ENCODE measurements at places on chromosomes 3 and 15. TPM values are rescaled to one million over a fixed set of nuclear protein-coding genes. Genes with fewer than 3 reads are reported as not detected.

GRCh38 chr15:69718916-69719315 lies 266.3 kb downstream of the RPLP1 start:
- peak; percentile 42 for DNase-seq

The SLC6A20 gene
- total RNA-seq = not detected

DNA sequence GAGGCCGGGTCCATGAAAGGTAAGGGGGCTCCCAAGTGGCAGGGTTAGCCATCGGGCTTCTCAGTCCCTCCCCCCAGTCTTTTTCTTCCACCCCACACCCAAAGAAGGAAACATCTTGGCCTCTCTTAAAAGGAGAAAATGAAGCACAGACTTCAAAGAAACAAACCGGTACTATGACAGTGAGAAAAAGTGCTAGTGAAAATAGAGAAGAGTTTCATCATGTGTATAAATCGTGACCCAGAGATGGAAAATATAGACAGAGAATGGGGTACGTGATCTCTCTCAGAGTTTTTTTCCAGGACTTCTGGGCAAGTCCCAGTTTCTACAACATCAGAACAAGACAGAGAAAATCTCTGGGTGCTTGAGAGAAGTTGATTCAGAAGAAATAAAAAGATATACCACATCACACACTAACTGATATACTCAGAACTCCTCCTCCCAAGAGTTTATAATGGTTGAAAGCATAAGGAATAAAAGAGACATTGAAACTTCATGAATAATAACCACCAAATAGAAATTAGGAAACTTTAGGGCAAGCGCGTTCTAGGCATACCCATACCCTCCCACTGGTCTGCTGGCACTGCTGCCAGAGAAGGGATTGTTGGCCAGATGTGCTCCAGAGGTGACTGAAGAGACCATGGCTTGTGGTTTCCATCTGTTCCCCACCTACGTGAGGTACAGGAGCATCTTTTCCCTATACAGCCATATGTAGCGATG lies 318.9 kb upstream of the CHRM5 start:
- no peak for DNase-seq

DNA sequence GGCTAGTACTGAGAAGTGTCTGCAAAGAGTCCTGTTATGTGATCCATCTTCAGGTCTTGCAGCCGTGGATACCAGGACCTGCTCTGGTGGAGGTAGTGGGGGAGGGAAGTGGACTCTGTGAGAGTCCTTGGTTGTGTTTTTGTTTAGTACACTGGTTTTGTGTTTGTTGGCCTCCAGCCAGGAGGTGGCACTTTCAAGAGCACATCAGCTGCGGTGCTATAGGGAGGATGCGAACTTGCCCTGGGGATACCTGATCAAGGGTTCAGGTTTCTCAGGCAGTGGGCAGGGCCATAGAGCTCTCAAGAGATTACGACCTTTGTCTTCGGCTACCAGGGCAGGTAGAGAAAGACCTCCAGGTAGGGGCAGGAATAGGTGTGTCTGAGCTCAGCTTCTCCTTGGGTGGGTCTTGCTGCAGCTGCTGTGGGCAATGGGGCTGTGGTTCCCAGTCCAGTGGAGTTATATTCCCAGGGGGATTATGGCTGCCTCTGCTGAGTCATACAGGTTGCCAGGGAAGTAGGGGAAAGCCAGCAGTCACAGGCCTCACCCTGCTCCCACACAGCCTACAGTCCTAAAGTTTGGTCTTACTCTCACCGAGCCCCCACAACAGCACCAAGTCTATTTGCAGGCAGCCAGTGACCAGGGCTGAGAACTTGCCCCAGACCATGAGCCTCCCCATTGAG lies 132.8 kb upstream of the NPHP3 start:
- no peak for DNase-seq

DNA sequence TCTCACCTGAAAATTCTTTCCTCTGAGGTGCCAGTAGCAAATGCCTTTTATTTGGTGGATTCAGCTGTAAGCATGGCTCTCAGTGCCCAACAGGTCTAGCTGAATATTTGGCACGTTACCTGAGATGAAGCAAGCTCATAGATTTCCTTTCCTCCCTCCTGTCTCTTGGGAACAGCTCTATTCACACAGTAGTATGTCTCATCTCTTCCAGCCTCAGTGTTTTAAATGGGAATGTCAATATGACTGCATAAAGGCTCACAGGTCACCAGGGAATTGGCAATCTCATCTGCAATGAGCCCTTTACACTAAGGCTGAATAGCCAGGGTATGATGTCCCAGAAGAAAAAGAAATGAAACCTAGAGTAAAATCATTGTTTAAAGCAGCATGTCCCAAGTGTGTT lies 733.5 kb downstream of the NTRK3 start:
- no peak for DNase-seq

DNA sequence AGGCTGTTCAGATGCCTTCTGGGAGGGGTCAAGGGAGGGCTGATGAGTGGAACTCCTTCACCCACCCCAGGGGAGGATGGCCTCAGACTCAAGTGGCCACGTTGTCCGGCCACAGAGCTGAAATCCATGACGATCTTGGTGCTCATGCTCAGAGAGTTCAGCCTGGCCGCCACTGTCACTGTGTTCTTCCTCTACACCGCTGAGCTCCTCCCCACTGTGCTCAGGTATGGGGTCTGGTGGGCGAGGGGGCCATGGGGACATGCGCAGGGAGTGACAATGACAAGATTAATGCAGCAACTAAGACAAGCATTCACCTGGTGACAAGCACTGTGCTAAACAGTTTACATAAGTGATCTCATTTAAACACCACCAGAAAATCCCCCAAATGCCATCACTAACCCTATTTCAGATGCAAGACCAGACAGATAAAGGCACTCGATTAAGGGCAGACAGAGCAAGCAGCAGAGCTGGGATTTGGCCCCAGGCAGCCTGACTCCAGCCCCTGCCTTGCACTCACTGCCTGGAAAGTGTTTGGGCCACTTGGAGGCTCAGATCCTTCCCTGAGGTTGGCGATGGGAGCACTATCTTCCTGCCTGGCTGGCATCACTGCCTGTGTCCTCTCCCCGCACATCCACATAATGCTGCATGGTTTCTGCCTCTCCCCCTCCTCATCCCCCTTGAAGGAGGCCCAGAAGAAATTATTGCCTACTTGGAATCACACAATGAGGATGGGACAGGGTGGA lies 30.9 kb upstream of the XYLB start:
- DNase-seq = no peak

The ZPLD1 gene
- not detected for total RNA-seq

DNA sequence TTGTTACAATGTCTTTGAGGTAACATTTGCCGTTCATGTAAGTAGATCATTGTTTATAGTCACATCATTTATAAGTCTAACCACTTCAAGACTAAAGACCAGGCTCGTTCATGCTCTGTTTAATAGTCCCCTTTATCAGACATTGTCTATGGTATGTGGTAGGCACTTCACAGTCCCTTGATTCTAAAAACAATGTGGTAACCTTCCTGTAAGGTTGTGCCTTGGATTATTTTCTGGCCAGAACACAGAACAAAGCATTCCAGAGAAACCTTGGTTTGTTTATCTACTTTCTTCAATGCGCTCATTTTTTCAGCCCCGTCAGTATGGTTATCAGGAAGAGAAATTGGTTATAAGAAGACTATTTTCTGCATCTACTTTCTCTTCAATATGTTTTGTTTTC lies 16.3 kb upstream of the ST3GAL6 start:
- DNase-seq = no peak

The FRMD4B gene
- not detected for total RNA-seq

The TATDN2 gene
- total RNA-seq = 57.5 TPM

The ATP13A5 gene
- total RNA-seq = not detected

GRCh38 chr3:72548461-72548860 lies 299.8 kb downstream of the SHQ1 start:
- no peak for DNase-seq

The RASL12 gene
- not detected for total RNA-seq

- DNase-seq = peak; percentile 88
These were observed 10.6 kb upstream of the LEO1 start for GRCh38 chr15:51982013-51982769.

DNA sequence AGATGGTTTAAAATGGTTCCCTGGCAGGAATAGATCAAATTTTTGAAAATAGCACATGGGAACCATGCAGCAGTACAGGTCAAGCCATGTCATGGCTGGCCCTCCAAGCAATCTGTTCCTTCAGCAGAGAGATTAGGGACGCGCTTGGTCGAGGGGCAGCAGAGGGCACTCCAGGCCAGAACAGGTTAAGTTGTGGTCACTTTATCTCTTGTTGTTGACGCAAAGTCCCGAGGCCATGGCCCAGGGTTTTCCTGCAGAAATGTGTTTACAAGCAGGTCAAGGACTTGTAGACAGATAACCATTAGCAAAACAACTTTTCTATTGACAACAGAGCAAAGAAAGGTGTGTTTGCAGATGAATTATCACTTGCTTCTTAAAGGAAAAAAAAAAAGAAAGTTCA lies 570.0 kb upstream of the NR2F2 start:
- DNase-seq = no peak

- no peak for DNase-seq
These were observed 50.2 kb upstream of the TPM1 start for GRCh38 chr15:62992302-62992701.

DNA sequence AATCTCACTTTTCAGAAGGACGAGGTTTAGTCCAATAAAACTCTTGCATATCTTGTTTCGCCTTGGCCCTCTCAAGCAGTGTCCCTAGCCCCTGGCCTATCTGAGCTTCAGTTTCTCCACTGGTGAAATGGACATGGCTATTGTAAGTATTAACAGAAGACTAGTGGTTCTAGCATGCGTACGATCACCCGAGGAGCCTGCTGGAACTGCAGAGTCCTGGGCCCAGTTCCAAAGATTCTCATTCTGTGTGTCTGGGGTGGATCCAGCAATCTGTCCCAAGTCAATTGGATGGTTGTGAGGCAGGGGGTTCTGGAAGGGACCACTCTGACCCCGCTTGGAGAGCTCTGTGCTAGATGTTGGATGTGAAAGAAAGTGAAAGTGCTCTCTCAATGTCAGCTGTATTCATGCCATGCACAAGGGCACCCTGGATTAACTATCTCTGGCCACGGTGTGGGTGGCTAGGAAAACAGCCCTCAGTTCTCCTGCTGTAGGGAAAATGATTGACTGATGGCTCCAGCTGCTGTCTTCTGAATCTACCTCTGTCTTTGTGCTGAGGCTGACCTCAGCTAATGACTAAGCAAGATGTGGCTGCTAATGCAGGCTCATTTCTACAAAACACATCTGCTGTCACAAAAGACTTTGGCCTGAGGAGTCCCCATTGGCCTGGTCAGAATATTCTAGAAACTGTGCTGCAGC lies 1.9 kb upstream of the PLA1A start:
- DNase-seq = no peak

DNA sequence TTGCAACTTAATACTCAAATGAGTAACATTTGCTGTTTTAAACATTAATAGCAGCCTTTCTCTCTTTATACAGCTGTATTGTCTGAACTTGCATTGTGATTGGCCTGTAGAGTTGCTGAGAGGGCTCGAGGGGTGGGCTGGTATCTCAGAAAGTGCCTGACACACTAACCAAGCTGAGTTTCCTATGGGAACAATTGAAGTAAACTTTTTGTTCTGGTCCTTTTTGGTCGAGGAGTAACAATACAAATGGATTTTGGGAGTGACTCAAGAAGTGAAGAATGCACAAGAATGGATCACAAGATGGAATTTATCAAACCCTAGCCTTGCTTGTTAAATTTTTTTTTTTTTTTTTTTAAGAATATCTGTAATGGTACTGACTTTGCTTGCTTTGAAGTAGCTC lies 40.3 kb downstream of the CTNNB1 start:
- DNase-seq = no peak

DNA sequence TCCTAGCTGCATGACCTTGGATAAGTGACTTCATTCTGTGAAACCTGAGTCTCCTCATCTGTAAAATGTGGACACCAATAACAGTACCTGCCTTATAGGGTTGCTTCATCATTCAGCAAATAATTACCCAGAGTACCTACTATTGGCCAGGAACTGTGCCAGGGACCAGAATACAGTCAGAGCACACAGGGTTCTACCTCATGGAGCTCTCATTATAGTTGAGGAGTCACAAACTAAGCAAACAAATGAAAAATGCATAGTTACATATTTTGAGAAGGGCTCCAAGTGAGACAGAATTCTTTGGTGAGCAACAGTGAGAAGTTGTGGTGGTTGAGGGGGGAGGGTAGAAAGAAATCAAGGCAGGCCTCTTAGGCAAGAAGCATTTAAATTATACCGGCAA lies 308.6 kb upstream of the WNT5A start:
- no peak for DNase-seq

The CYP1A2 gene
- not detected for total RNA-seq

DNA sequence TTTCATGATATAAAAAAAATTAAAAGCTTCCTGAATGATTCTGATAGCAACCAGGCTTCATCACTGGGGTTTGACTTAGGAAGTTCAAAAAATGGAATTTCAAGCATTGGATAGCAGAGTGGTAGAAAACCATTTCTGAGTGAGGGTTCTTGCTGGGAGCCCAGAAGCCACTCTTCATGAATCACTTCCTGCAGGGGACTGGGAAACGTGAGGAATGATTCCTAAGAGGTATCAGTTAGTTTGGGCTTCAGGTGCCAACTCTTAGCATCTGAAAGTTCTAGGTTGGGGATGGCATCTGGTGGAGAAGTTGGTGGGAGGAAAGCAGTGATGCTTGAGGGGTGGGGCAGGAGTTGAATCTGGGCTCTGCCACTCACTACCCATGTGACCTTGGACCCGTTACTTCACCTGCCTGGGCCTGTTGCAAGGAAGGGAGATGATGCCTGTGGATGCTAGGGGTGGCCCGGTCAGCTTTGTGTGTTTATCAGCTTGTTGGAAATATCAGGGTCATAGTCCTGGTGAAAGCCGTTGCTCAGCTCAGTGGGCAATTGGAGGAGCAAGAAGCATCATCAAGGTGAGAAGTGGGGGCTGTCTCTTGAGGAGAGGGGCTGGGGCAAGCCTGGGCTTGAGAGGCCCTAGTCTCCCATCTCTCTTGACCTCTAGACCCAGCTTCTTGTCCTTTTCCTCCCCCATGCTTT lies 37.0 kb upstream of the TNFAIP8L3 start:
- DNase-seq = no peak

DNA sequence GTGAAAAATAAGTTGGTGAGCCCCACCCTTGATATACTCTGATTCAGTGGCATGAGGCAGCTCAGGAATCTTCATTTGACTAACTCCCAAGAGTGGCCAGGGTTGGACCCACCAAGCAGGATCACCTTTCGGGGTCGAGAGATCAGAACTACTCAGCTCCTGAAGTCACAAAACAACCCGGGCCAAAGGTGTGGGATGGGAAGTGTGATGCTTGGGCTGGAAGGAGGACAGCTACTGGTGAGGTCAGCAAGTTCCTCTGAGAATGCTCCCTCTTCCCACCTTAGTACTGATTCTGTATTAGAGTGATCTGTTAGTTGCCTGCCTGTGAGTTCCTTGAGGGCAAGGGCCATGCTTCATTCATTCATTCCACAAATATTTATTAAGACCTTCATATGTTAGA lies 15.1 kb downstream of the ESYT3 start:
- no peak for DNase-seq

The GOLGA6D gene
- not detected for total RNA-seq

- DNase-seq = no peak
These were observed at the start of gene SUSD5 for GRCh38 chr3:33218446-33219174. Gene SUSD5, minus strand, starts transcription at chr3:33218810. Its CDS starts 13 bp downstream, at chr3:33218797.

The IL12A gene
- not detected for total RNA-seq

GRCh38 chr3:188711881-188712247 lies 459.9 kb upstream of the TPRG1 start:
- no peak for DNase-seq

The CD200 gene
- not detected for total RNA-seq

GRCh38 chr3:165217739-165218138 lies 21.6 kb upstream of the SLITRK3 start:
- no peak for DNase-seq

GRCh38 chr3:83890763-83891135 lies 1068.0 kb upstream of the CADM2 start:
- no peak for DNase-seq

Measured in OCI-LY7 (cell line).